ENCODE measurements at places on chromosomes 12 and 14.

- no peak for DNase-seq
These were observed 3.6 kb upstream of the VRK1 start for GRCh38 chr14:96793547-96793946.

GRCh38 chr12:42868291-42868690 is 278.7 kb upstream of the PRICKLE1 start:
- no peak for DNase-seq

- DNase-seq, result no peak
These were observed 83.3 kb upstream of the KCNH3 start for GRCh38 chr12:49455501-49455900.

DNA sequence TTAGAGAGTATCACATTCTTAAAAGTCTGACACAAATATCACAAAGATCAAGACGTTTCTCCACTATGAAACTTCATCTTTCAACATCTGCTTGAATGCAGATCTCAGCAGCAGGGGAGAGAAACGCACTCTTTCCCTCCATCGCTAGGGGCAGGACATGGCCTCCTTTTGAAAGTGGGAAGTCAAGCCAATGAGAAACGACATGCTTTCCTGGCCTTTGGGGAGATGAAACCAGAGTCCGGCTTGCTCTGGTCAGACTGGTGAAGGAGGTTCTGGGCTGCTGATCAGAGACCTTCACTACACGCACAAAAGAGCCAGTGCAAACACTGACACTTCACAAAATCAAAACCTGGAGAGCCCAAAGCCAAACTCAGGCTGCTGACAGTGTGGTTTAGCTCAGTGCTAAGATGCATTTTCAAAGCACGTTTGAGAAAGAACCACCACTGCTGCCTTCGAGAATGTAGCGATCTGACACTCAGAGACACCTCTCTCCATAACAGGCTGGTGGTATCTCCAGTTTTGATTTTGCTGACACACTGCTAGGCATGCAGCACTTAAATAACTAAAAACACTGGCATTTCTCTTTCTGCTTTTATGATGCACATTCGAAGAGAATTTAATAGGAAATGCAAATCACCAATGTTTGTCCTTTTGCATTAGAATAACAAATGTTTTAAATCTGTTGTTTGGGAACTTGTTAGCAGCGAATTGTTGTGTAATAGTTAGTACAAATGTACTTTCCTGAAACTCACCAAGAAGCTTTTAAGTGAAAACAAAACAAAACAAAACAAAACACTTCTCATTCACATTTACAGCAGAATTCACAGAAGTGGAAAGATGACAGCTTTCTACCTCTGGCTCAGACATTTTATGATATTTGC is 93.9 kb upstream of the OVCH1 start:
- no peak for DNase-seq

DNA sequence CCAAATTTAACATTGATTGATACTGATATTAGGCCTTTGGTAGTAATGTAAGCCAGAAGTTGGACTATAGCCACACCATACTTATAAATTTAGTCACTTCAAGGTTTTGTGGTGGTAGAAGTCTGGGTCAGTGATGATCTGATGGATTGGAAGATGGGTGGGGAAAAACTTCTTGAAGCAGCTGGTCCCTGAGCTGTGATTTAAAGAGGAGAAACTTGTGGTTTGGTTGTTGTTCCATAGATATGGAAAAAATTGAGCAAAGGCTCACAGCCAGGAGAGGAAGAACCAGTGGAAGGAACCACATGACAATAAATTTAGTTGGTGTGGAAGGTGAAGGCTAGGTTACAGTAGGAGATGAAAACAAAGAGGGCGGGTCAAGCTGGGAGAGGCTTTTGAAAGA is 26.1 kb downstream of the PTHLH start:
- DNase-seq, result no peak

GRCh38 chr14:92984082-92984788 is 61.3 kb downstream of the CHGA start:
- DNase-seq, result no peak

- no peak for DNase-seq
These were observed 52.5 kb downstream of the ATP23 start for GRCh38 chr12:57993834-57994233.

DNA sequence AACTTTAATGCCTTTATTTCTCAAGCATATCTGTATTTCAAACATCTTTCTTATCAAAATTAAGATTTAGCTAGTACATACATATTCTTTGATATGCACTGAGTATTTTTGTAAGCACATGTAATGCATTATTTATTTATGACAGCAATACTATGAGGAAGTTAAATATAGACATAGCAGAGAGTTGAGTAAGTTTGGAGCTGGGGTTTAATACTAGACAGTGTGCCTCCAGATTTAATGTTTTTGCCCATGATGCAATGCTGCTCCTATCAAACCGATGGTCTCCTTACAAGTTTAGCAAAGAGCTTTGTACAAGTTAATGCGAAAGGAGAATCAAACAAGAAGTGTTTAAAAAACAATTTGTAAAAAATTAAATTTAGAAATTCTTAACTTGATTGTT is 826.6 kb upstream of the MGAT4C start:
- no peak for DNase-seq

DNA sequence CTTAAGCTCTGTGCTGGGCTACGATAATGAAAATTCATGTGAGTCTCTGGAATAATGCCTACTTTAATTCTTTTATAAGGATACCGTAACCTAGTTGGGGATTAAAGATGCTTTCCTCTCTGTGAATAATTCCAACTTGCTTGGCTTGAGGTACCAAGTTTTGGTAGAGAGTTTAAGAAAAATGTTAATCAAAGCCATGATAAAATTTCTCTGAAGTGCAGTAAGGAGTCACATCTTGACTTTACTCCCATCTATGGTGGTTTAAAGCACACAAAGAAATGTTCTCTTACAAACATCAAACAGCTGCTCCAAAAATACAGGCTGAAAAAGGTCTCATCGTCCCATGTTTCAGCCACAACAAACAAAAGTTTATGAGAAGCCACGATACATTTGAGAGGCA is 284.8 kb upstream of the TBX3 start:
- DNase-seq, result no peak

- DNase-seq, result no peak
These were observed 29.7 kb downstream of the CCDC88C start for GRCh38 chr14:91387951-91388381.

- no peak for DNase-seq
These were observed 76.7 kb downstream of the TBK1 start for GRCh38 chr12:64528616-64529015.
